Stimulated activated CD4-positive, alpha-beta T cell treated with anti-CD3 and anti-CD28 coated beads, Interleukin-1b, Interleukin-23, amount 100 ng/mL, for 4 hours (primary cell): ENCODE measurements at places on chromosomes 5 and 9.
A peak's percentile ranks its signal among the peaks of the same experiment; 100 is the strongest.

GRCh38 chr9:114156657-114157421 lies 1.5 kb downstream of the COL27A1 start:
- peak; percentile 23 for DNase-seq

DNA sequence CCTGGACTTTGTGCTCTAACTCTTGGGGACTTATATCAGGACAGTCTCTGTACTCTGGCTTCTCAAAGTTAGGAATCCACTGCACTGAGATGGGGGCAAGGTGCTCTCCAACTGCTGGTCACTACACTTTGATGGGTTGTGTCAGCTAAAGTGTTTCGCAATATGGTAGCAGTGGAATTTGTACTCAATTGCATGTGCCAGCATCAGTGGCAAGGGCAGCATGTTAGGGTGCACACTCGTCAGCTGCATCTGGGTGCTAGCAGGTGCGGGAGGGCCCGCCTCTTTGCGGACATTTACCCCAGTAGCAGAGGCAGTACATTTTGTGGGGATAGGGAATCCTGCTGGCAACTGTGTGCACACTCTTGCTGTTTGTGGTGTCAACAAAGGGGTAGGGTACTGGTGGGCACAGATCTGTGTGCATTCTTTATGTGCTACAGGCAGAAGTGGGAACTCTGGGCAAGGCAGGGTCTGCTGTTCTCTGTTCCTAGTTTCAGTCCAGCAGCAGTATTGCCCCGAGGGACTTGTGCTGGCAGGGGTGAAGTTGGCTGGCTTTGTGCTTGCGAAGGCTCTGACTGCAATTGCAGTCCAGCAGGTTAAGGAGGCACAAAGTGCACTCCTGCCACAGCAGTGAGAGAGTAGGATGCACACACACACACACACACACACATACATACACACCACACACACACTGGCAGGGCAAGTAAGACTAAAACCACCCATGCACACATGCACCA lies 924.8 kb upstream of the CDH9 start:
- no peak for DNase-seq

DNA sequence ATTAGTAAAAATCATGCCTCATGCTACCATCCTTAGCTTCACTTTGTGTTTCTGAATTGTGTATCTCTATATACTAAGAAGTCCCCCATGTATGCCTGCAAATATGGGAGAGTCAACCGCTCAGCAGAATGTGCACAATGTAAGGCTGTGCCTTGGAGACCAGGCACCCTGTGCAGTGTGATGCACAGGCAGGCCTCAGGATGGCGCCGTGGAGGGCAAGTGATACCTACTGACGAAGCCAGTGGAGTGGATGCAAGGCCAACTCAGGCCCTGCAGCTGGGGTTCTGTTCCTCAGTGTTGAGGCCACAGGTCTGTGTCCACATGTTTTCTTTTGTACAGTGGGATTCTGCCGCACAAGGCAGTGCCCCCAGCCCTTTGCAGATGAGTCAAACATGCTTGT lies 28.4 kb downstream of the SYK start:
- no peak for DNase-seq

- DNase-seq: no peak
Measured at GRCh38 chr9:109817846-109818472, 38.0 kb downstream of the PALM2AKAP2 start.

DNA sequence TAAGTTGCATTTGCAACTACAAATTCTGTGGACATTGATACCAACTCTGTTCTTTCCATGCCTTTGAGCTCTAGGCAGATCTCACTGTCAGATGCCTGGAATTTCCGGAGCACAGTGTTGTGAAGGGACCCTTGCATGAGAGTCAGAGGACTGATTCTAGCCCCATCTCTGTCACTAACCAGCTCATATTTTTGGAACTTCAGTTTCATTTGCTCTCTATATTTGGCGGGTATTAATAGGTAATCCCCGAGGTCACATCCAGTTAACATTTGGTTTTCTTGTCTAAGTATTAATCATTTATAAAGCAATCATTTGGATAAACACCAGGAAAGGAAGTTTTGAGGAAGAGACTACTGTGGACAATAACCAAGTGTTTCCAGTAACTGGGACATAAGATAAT lies 115.7 kb downstream of the MAN2A1 start:
- DNase-seq: no peak

DNA sequence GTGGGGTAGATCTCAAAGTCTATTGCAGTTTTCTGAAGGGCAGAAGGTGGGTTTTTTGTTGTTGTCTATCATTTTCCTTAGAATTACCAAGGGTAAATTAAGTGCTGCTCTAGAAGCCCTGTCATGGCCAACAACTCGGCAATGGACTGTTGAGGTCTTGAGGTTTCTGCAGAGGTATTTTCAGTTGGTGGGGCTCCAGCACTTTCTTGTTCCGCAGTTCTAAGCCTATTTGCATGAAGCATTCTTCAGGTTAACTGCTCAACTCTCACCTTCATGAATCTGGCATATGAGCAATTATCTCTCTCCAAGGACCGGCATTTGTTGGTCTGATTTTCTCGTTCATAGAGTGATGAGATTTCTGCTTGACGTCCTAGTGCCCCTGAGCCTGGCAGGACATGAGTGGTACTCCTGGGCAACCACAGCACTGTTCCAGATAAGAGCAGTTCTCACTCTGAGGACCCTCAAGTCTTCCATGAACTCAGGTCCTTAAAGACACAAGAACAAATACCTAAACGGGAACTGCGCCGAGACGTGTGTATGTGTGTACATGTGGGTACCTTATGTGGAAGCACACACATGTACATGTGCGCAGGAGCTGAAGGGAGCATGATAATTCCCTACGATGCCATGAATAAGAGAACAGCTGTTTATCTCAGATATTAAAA lies 544.5 kb downstream of the CSNK1G3 start:
- no peak for DNase-seq
